ENCODE measurements at places on chromosomes 7 and 10.

DNA sequence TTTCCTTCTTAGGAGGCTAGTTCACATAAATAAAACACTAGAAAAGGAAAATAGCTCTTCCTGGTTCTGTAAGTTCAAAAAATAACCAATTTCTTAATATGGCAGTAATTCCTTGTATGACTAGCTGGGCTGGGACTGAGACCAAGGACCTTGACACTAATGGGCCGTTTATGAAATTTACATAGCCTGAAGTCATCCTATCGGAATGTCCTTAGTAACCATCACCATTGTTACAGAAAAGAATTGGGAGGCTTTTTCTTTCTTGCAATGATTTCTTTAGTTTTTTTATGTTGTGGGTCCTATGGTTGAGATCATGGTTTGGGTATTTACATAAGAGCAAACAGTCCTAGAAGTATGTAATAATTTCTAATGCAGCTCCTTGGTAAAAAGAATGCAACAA is 87.1 kb upstream of the HDAC9 start:
- no peak for DNase-seq

GRCh38 chr7:38806912-38807311 is 102.1 kb downstream of the VPS41 start:
- DNase-seq = no peak

- peak; percentile 27 for DNase-seq
These were observed 1.1 kb downstream of the RALA start for GRCh38 chr7:39624442-39624807.

DNA sequence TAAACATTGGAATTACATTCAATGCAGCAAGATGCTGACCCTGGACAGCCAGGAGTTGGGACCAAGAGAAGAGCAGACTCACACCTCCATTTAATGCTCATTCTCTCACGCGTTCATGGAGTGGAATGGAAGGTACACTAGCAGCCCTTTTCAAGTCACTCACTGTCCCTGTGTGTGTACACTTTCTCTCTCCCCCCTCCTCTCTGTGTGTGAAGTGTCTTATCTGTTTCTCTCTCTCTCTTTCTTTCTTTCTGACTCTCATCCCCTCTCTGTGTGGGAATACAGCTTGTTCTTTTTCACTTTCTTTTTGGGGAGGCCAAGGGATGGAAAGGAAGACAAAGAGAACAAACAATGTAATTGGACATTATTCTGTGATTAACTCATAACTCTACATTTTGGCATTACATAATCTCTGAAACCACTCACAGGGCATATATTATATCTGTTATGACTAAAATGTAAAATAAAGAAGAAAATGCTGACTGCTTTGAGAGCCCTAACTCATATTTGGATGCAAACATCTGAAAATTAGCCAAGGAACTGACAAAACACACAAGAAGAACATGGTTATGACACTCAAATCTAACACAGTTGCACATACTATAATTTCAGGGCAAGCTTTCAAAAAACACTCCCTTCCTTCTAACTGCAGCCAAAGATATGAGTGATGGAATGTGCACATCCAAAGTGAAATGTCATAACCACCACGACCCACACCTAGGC is 188.8 kb downstream of the PARD3 start:
- no peak for DNase-seq

DNA sequence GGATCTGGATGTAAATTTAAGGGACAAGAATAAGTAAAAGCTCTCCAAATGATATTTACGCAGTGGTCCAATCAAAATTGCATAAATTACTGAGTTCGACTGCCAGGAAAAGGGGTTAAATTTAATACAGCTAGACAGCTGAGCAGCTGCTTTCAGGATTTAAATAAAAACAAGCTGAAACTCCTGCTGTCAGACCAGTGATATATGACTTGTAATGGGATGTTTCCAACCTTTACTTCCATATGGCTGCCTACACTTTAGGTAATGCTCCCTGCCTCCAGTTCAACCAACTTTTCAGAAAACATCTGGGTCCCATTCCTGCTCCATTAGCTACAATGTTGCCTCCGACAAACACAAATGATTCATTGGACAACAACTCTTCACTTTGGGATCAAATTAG is 326.3 kb upstream of the DGKB start:
- DNase-seq = no peak

- no peak for DNase-seq
These were observed 33.6 kb downstream of the THNSL1 start for GRCh38 chr10:25049966-25050365.

- DNase-seq = no peak
These were observed 35.7 kb upstream of the FGL2 start for GRCh38 chr7:77235276-77235675.

GRCh38 chr7:50355817-50356178 is 51.3 kb downstream of the IKZF1 start:
- DNase-seq = no peak

DNA sequence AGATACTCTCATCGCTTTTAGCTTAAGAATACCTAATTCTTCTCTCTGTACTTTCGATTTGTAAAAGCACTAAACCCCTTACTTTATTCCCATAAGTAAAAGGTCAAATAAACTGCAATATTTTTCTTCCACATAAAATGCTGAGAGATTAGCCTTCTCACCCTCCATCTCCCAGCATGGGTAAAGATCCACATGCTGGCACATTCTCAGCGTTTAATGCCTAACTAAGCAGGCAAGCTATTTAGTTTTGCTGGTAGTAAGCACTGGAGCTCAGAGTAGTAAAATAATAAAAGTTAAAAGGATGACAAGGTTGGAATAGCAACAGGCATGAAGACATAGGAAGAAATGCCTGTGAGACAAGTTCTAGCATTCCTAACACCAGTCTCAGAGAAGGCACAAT is 65.9 kb upstream of the NEBL start:
- no peak for DNase-seq

DNA sequence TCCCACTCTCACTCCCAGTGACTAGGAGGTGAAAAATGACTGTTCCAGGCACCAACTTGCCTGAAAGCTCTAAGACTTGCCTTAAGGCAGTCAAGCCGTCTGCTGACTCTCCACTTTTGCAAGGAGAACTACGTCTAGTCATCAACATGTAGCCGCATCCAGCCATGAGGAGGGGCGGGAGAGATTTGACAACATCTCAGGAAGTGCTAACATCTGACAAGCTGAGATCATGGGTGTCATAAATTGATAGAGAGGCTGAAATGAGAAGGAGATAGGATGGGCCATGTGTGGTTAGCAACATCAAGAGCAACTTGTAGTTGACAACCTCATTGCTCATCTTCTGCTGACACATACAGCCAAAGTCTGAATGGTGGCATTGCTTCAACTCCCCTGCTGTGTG is 9.0 kb upstream of the TBXAS1 start:
- DNase-seq = no peak

GRCh38 chr10:5317547-5318107 is 47.1 kb upstream of the UCN3 start:
- DNase-seq = no peak

GRCh38 chr7:128162666-128163065 is 78.4 kb upstream of the LEP start:
- DNase-seq = no peak

DNA sequence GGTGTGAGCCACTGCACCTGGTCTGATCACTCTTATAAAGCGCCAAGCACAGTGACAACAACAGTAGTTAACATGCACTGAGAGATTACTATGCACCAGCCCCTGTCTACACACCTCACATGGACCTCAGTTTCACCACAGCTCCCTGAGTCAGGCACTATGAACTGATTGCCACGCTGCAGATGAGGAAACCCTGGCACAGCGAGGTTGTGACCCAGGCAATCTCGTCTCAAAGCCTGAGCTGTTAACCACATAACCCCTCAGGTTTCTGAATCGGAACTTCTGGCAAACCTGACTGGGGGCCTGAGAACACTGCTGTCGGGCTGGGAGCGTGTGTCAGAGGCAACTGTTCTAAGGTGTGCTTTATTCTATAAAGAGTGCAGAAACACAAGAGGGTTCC is 150.8 kb downstream of the RNF216 start:
- no peak for DNase-seq

- DNase-seq = no peak
These were observed 6.5 kb downstream of the TBRG4 start for GRCh38 chr7:45104844-45105587.

- no peak for DNase-seq
These were observed 30.5 kb downstream of the EBF3 start for GRCh38 chr10:129933456-129934092.

DNA sequence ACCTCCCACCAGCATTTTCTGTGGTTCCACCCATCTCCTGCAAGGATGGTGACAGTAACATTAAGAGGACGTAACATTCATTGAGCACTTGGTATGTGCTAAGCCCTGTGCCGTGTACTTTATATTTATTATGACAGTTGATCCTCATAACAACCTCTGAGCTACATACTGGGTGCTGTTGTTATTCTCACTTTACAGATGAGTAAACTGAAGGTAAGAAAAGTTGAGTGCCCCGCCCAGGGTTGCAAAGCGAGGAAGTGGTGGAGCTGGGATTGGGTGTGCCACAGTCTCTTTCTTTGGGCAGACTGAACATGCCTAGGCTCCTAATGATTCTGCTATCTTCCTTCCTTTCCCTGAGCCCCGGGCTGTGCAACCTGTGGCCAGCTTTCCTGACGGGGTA is 107.4 kb downstream of the SH3PXD2A start:
- DNase-seq = no peak

GRCh38 chr7:103867874-103868273 is 121.6 kb downstream of the RELN start:
- DNase-seq = no peak

DNA sequence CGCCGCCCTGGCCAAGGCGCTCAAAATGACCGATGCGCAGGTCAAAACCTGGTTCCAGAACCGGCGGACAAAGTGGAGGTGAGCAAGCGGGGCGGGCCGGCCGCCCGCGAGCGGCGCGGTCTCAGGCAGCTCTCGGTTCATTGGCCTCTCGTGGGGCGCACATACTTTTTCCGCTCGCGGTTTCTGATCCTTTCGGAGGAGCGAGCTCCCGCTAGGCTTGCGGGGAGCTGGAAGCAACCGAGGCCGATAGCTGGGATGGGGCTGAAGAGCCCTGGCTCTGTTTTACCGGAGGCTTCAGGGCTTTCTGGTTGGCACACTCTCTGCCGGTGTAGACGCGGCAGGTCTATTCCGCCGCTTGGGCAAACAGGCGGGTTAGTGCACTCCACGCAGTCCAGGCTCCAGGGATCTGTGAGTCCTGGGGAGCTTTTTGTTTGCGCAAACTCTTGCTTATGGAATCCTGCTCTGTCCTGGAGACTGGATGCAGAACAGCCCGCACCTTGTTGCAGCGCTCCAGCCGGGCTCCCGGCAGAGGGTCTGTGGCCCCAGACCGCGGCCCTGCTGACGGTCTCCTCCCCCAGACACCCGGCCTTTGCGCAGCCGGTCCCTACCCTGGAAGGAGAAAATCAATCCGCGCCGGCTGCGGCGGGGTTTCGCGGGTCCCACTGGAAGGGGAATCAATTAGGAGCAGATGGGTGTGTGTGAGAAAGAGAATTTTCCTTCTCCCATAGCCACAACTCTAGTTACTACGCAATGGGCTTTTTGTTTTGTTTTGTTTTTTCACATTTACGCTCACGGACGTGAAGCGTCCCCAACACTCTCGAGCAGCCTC is 3.4 kb downstream of the TLX1 start:
- DNase-seq = no peak

- DNase-seq = peak; percentile 4
These were observed 303.9 kb downstream of the OTUD1 start for GRCh38 chr10:23742807-23743206.

DNA sequence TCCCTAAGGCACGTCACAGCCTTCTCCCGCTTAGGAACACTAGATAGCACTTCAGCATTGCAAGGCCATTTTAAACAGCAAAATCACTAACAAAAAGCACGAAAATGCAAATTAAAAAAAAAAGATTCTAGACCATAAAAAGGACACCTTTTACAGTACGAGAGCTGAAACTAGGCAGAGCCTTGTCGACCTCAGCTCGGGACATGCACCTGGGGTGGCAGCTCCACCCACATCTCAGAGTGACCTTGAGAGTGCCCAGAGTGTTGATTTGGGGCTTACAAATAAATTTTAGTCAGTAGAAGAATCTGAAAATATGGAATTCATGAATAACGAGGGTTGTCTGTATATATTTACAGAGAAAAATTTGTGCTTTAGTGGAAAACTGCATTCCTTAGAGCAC is 1.1 kb downstream of the MRPS24 start:
- no peak for DNase-seq

- DNase-seq = no peak
These were observed 173.6 kb downstream of the ARHGAP12 start for GRCh38 chr10:31754803-31755624.

DNA sequence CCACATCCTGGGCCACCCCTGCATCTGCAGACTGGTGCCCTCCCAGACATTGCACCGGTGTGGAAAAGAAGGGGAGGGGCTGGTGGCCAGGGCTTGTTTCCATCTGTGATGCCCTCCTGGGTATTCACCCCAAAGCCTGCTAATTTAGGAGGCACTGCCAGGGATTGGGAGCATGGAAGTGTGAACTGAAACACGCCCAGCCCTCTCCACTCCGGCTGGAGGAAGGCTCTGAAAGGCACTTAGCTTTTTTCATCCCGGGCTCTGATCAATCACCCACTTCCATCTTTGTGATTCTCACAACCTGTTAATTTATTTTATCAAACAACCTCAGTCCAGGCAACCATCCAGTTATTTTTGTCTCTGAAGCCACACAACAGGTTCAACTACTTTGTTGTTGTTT is 20.9 kb upstream of the CPXM2 start:
- DNase-seq = no peak

- DNase-seq = no peak
These were observed 104.1 kb upstream of the FAM20C start for GRCh38 chr7:88095-88926.

GRCh38 chr10:132730573-132730953 is 55.4 kb downstream of the NKX6-2 start:
- no peak for DNase-seq

- no peak for DNase-seq
These were observed 33.8 kb downstream of the SPAG6 start for GRCh38 chr10:22379059-22379458.

DNA sequence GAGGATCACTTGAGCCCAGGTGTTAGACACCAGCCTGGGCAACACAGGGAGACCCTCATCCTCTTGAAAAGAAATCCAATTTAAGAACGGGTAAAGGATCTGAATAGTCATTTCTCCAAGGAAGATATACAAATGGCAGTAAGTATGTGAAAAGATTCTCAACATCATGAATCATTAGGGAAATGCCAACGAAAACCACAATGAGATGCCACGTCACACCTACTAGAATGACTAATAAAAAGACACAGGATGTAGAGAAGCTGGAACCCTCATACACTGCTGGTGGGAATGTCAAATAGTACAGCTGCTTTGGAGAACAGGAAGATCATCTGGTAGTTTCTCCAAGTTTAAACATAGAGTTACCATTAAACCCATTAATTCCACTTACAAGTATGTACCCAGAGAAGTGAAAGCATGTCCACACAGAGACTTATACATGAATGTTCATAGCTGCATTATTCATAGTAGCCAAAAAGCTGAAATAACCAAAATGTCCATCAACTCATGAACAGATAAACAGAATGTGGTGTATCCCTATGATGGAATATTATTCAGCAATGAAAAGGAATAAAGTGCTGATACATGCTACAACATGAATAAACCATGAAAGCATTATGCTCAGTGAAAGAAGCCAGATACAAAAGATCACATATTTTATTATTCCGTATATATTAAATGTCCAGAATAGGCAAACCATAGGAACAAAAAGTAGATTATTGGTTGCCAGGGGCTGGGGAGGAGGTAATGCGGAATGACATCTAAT is 13.1 kb upstream of the ZMIZ2 start:
- no peak for DNase-seq
